ENCODE measurements at places on chromosomes 11 and 22. TPM values are rescaled to one million over a fixed set of nuclear protein-coding genes. Genes with fewer than 3 reads are reported as not detected.

The BLID gene
- 1.6 TPM for total RNA-seq

The ABCG4 gene
- total RNA-seq = 0.38 TPM

The OR56A4 gene
- total RNA-seq = not detected

The GSTT2B gene
- 5.1 TPM for total RNA-seq

The KCNK4 gene
- total RNA-seq = not detected

The UPK2 gene
- not detected for total RNA-seq

The CD151 gene
- 757 TPM for total RNA-seq

The TXNRD2 gene
- total RNA-seq = 156 TPM

The CLTCL1 gene
- 4.2 TPM for total RNA-seq

The APOA4 gene
- not detected for total RNA-seq

The SNU13 gene
- total RNA-seq = 86.8 TPM

The FGF19 gene
- total RNA-seq = not detected

Measured in endothelial cell of coronary artery (primary cell).